CD4-positive, alpha-beta T cell treated with Interleukin-21 for 1 hour (primary cell): ENCODE measurements at places on chromosomes 4 and X.

GRCh38 chr4:123974386-123975149, 578.0 kb downstream of the SPRY1 start:
- DNase-seq = no peak

GRCh38 chr4:110615353-110616237, 7.3 kb downstream of the PITX2 start:
- no peak for DNase-seq

DNA sequence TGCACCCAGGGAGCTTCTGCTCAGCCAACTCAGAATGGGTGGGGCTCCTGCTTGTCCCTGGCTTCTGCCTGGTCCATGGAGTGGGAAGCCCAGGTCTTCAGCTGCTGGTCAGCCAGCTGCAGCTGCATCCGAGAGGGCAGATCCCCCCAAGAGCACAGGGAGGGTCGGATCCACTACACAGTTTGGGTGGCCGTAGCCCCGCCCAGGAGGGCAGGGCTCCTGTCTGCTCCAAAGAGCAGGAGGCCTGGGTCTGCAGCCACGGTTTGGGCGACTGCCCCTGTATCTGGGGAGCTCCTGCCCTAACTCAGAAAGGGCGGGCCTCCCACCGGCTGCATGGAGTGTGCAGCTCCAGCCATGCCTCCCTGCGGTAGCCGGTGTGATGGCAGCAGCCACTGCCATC, 169.1 kb downstream of the TEX13A start:
- no peak for DNase-seq

DNA sequence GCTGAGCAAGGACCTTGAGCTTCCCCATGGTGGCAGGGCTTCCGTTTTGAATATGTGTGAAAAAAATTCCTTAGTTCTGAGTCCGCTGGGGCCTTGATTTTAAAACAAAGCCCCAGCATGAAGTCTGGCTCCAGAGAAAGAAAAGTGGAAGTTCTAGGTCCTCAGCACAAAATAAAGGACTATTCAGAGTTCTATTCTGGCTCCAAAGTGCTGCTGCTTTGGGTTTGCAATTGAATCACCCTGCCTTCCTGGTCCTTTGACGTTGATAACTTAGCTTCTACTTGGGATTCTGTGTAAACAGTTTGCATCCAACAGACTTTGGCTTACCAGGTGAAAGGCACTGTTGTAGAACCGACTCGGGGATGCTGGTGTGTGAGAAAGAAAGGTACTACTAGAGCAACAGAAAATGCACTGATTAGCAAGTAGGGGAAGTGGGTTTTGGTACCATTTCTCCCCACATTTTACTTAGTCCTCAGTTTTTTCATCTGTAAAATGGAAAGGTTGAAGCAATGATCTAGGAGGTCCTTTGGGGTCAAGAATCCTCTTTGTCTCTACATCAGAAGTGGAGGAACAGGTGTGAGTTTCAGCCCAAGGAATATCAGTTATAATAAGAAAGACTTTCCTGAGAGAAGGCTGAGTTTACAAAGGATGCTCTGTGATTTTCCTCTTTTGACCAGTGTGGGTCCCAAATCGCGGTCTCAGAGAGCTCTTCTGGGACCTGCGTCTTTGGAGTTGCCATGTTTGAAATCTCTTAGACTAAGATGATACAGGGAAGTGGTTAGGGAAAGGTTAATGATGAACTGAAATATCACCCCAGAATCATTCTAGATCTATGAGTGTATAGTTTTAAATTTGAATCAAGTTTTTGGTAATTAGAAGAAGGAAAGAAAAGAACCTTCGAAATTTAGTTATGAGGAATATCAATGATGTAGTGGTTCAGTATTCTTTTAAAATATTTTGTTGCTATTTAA, 28.2 kb downstream of the IGFBP7 start:
- no peak for DNase-seq

- DNase-seq = no peak
Observed at GRCh38 chrX:137747244-137748043, 181.5 kb downstream of the ZIC3 start.

DNA sequence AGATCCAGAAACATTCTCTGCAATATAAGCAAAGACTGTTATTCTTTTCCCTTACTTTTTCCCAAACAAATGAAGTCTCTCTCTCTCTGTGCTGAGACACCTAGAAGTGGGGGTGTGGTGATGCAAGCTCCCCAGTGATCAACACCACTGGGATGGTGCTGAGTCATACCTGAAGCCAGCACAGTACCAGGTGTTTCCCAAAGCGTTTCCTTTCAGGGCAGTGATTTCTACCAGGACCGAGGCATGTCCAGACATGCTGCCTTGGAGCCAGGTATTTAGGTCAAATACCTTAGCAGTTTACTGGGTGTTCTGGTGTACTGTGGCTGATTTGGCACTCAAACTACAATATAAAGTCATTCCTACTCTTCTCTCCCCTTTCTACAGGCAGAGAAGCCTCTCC, 726.5 kb downstream of the FAM133A start:
- no peak for DNase-seq

DNA sequence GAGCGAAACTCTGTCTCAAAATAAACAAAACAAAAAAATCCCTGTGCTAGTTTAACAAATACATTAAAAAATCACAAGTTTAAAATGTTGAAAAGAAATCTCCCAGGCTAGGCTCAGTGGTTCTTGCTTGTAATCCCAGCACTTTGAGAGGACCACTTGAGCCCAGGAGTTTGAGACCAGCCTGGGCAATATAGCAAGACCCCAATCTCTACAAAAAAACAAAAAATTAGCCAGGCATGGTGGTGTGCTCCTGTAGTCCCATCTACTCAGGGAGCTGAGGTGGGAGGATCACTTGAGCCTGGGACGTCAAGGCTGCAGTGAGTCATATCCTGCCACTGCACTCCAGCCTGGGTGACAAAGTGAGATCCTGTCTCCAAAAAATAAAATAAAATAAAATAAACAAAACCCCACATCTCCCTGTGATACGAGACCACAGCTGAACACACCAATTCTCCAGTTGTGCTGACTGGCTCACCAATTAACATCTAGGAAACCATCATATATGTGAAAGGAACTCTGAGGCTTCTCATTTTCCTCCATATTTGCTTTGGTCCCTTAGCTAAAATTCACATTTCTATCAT, 7.3 kb downstream of the RPS4X start:
- peak; percentile 13 for DNase-seq

DNA sequence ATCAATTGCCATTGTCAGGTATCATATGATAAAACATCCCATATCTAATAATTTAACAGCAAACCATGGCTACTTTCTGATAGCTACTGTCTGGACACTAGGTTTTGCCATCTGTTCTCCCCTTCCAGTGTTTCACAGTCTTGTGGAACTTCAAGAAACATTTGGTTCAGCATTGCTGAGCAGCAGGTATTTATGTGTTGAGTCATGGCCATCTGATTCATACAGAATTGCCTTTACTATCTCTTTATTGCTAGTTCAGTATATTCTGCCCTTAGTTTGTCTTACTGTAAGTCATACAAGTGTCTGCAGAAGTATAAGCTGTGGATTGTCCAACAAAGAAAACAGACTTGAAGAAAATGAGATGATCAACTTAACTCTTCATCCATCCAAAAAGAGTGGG, 7.0 kb downstream of the NPY5R start:
- no peak for DNase-seq
